ENCODE measurements at places on chromosomes 16 and 17. TPM values are rescaled to one million over a fixed set of nuclear protein-coding genes. Genes with fewer than 3 reads are reported as not detected.

The RAB37 gene
- total RNA-seq, result 44.7 TPM

The MFAP4 gene
- total RNA-seq, result not detected

The G6PC1 gene
- not detected for total RNA-seq

The TTYH2 gene
- total RNA-seq, result 18.4 TPM

The MYL11 gene
- 0.78 TPM for total RNA-seq
